Right cardiac atrium (tissue), 5 donors: ENCODE measurements at places on chromosomes 11 and 22. TPM values are rescaled to one million over a fixed set of nuclear protein-coding genes. Genes with fewer than 3 reads are reported as not detected.

Gene TYR
- not detected for total RNA-seq

Gene ANKK1
- total RNA-seq, result not detected

Gene OR52N4
- not detected for total RNA-seq

Gene BAIAP2L2
- 0.17 TPM for total RNA-seq

Gene SCUBE1
- total RNA-seq, result 0.03 TPM

Gene TSGA10IP
- not detected for total RNA-seq

Gene LYVE1
- 69.8 TPM for total RNA-seq

Gene FGF19
- total RNA-seq, result not detected

Gene OR52A5
- not detected for total RNA-seq

Gene AGBL2
- 0.18 TPM for total RNA-seq

Gene APLNR
- 26.4 TPM for total RNA-seq

Gene GPHA2
- total RNA-seq, result not detected

Gene LUZP2
- total RNA-seq, result not detected

Gene MUC5AC
- total RNA-seq, result not detected

Gene ACAD8
- 18.7 TPM for total RNA-seq

Gene CLMP
- 19.7 TPM for total RNA-seq

Gene SLC5A1
- 52.7 TPM for total RNA-seq

Gene CTR9
- total RNA-seq, result 26.0 TPM

Gene PTPRCAP
- 1.2 TPM for total RNA-seq

Gene RGL4
- total RNA-seq, result not detected

Gene SMIM35
- not detected for total RNA-seq

Gene OR5A1
- not detected for total RNA-seq

Gene GDPD4
- total RNA-seq, result not detected

Gene PATE4
- total RNA-seq, result not detected

Gene CDON
- total RNA-seq, result 32.2 TPM

Gene EIF1AD
- 22.2 TPM for total RNA-seq
